ENCODE measurements at places on chromosomes 2 and 18. TPM values are rescaled to one million over a fixed set of nuclear protein-coding genes. Genes with fewer than 3 reads are reported as not detected.

DSG4 gene
- total RNA-seq, result not detected

KYNU gene
- total RNA-seq, result 2.8 TPM

DIPK1C gene
- total RNA-seq, result not detected

TGIF1 gene
- 71.7 TPM for total RNA-seq

ZSWIM2 gene
- not detected for total RNA-seq

RESP18 gene
- total RNA-seq, result not detected

DNA sequence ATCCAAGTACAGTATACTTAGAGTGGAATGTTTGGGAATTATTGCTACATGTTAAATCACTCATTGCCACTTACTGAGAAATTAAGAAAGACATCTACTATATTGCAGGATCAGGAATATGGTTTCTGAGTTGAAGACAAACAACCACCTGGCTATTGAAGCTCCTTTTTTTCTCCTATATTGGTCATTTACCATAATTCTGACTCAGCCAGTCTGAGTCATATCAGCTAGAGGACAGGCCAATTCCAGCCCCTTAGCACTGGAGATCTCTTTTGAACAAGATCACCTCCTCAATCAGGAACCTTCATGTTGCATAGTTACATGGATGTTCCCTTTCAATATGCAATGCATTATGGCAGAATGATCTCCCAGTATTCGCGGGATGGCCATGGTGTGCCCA, 42.7 kb upstream of the CDH19 start:
- no peak overlapping the region for H3K27ac ChIP-seq
- no peaks in the 10 kb centered on the region for H3K4me1 ChIP-seq
- no peak for DNase-seq
- H3K27me3 ChIP-seq, result no peaks in the 10 kb centered on the region

GRCh38 chr2:240885566-240885965, 10.4 kb downstream of the MAB21L4 start:
- H3K4me1 ChIP-seq, result no peaks in the 10 kb centered on the region
- no peak for DNase-seq
- no peaks in the 10 kb centered on the region for H3K27me3 ChIP-seq
- no peak overlapping the region for H3K4me3 ChIP-seq
- no peak overlapping the region for H3K27ac ChIP-seq
- H3K36me3 ChIP-seq, result no peaks in the 10 kb centered on the region

GRCh38 chr2:30655211-30655610, 152.0 kb downstream of the CAPN13 start:
- no peaks in the 10 kb centered on the region for H3K36me3 ChIP-seq
- H3K4me3 ChIP-seq, result no peak overlapping the region
- no peaks in the 10 kb centered on the region for H3K4me1 ChIP-seq
- no peak for DNase-seq
- peaks cover 11% of the 10 kb centered on the region for H3K27me3 ChIP-seq

DNA sequence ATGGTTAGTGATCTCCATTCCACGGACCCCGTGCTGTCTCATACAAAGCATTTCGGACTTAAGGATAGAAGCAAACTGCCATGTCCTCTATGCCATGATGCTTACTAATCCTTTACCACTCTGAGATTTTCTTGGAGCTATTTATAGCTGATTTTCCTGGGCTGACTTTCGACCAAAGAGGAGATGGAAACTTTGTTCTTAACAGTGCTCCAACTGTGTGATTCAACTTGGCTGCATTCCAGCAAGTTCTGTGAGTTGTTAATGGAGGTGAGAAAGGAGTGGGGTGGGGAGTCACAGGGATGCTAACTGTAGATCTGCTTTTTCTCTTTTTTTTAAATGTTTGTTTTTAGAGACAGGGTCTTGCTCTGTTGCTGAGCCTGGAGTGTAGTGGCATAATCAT, 45.5 kb upstream of the MSH2 start:
- H3K27ac ChIP-seq, result no peak overlapping the region
- H3K27me3 ChIP-seq, result peaks cover 9% of the 10 kb centered on the region
- no peaks in the 10 kb centered on the region for H3K36me3 ChIP-seq
- H3K4me1 ChIP-seq, result no peaks in the 10 kb centered on the region
- no peak for DNase-seq
- H3K4me3 ChIP-seq, result no peak overlapping the region

DNA sequence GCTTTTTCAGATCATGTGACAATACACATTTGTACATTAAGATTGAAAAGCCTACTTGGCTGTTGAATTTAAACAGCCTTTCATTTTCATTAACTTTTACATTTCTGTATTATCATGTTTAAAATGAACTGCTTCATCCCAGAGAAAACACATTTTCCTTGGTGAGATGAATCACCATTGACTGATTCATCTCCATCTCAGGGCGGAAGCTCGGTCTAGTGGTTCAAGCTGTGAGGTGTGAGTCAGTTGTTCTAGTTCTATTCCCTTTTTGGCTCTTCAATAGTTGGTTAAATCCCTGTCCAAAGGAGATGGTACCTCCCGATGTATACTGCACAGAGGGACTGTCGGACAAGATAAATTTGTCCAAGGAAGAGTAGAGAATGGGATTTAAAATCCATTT, 189.7 kb downstream of the ADCYAP1 start:
- H3K4me1 ChIP-seq, result no peaks in the 10 kb centered on the region

DNA sequence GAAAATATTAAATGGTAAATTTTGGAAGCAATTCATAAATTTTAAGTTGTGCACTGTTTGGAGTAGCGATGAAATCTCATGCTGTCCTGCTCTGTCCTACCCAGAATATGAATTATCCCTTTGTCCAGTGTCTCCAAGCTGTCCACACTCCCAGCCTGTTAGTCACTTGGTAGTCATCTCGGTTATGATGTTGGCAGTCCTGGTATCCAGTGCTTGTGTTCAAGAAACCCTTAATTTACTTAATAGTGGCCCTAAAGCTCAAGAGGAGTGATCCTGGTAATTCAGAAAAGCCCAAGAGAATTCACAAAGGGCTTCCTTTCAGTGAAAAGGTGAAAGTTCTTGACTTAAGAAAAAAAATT, 71.8 kb upstream of the STAM2 start:
- no peaks in the 10 kb centered on the region for H3K36me3 ChIP-seq
- no peak overlapping the region for H3K27ac ChIP-seq
- no peaks in the 10 kb centered on the region for H3K4me1 ChIP-seq
- H3K27me3 ChIP-seq, result peaks cover 19% of the 10 kb centered on the region
- no peak overlapping the region for H3K4me3 ChIP-seq

GRCh38 chr2:234869969-234870368, 81.8 kb upstream of the SH3BP4 start:
- H3K27ac ChIP-seq, result no peak overlapping the region
- H3K4me1 ChIP-seq, result peaks cover 2% of the 10 kb centered on the region
- H3K27me3 ChIP-seq, result peaks cover 37% of the 10 kb centered on the region
- no peak for DNase-seq
